Fibroblast of lung (primary cell): ENCODE measurements at places on chromosomes 5 and 9. TPM values are rescaled to one million over a fixed set of nuclear protein-coding genes. Genes with fewer than 3 reads are reported as not detected.

GRCh38 chr5:148972974-148973374, 89.9 kb downstream of the SH3TC2 start:
- H3K36me3 ChIP-seq: no peaks in the 10 kb centered on the region
- peak overlapping the region; percentile 93 for H3K27ac ChIP-seq

GRCh38 chr9:98880311-98881015, 63.2 kb upstream of the COL15A1 start:
- H3K4me1 ChIP-seq: peaks cover 7% of the 10 kb centered on the region
- H3K4me3 ChIP-seq: no peak overlapping the region
- H3K36me3 ChIP-seq: no peaks in the 10 kb centered on the region
- no peak overlapping the region for H3K27ac ChIP-seq
- DNase-seq: no peak

GRCh38 chr5:57042524-57042931, 90.6 kb upstream of the MIER3 start:
- H3K4me3 ChIP-seq: no peak overlapping the region
- no peak overlapping the region for H3K27ac ChIP-seq
- no peaks in the 10 kb centered on the region for H3K4me1 ChIP-seq
- no peak for DNase-seq
- H3K36me3 ChIP-seq: no peaks in the 10 kb centered on the region
- H3K27me3 ChIP-seq: no peaks in the 10 kb centered on the region

- H3K27me3 ChIP-seq: no peaks in the 10 kb centered on the region
- H3K36me3 ChIP-seq: no peaks in the 10 kb centered on the region
- no peak for DNase-seq
- H3K27ac ChIP-seq: no peak overlapping the region
- no peaks in the 10 kb centered on the region for H3K4me1 ChIP-seq
- no peak overlapping the region for H3K4me3 ChIP-seq
Observed at GRCh38 chr5:32679218-32679617, 31.9 kb upstream of the NPR3 start.

DNA sequence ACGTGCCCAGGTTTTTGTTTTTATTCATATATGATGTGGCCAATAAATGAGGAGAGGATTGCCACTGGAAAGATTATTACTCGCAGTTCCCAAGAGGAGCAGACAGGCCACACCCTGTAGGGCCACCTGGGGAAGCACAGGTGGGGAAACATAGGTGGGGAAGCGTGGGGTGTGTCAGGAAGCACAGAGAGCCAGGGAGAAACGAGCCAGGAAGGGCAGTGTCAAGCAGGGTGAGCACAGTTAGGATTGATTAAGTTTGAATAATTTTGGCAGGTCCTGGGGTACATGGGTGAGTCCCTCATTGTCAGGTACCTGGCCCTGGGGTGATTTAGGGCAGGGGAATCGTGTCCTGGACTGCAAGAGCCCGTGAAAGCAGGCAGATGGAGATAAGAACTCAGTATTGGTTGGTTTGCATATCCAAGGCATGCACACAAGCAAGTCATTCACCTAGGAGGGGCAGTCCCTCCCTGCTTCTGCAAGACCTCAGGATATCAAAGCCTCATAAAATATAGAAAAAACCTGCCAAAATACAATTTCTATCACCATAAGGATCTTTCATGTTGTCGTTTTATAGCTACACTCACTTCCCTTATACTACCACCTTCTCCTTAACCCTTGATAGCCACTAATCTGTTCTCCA, 22.4 kb downstream of the MVB12B start:
- H3K36me3 ChIP-seq: no peaks in the 10 kb centered on the region
- H3K27me3 ChIP-seq: no peaks in the 10 kb centered on the region
- no peaks in the 10 kb centered on the region for H3K4me1 ChIP-seq
- H3K27ac ChIP-seq: no peak overlapping the region
- no peak overlapping the region for H3K4me3 ChIP-seq
- DNase-seq: no peak

DNA sequence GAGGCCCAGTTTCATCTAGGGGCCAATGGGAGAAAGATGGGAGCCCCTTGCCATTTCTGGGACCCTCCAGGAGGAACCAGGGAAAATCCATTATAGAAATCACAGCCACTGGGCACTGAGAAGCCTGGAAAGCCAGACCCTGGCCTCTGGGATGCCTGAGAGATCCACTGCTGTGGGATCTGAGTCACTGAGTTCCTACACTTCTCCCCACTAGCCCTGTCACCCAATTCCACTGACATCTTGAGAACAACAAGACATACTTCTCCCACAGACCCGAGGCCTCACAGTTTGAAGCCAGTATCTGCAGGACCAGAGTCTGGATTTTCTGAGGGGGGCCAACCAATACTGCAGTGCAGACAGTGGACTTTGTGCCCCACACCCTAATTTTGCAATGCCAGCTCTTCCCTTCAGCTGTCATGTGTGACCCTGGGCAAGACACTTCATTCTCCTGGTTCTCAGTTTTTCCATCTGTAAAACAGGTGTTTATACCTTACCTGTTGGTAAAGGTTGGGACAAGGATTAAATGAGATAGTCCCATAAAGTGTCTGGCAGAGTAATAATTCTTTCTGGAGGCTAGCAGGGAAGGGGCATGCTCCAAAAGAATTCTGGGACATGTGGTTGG, 46.5 kb downstream of the CXXC5 start:
- no peaks in the 10 kb centered on the region for H3K27me3 ChIP-seq
- H3K36me3 ChIP-seq: no peaks in the 10 kb centered on the region

- peak within 1 kb of the TSS; percentile 84 for H3K4me3 ChIP-seq
- H3K27me3 ChIP-seq: no peaks in the 10 kb centered on the region
- peak within 1 kb of the TSS; percentile 51 for H3K27ac ChIP-seq
- peaks cover 11% of the 10 kb centered on the region for H3K36me3 ChIP-seq
- peaks cover 5% of the 10 kb centered on the region for H3K4me1 ChIP-seq
- DNase-seq: peak; percentile 43
Observed at GRCh38 chr5:179907556-179908324, at the start of gene TBC1D9B. Gene TBC1D9B (minus strand): TSS chr5:179907897. CDS start chr5:179907821, 76 bp downstream.

GRCh38 chr9:120841930-120842684, 615 bp downstream of the PSMD5 start:
- H3K4me3 ChIP-seq: peak overlapping the region; percentile 93
- H3K27me3 ChIP-seq: no peaks in the 10 kb centered on the region
- no peaks in the 10 kb centered on the region for H3K36me3 ChIP-seq
- peak overlapping the region; percentile 97 for H3K27ac ChIP-seq

DNA sequence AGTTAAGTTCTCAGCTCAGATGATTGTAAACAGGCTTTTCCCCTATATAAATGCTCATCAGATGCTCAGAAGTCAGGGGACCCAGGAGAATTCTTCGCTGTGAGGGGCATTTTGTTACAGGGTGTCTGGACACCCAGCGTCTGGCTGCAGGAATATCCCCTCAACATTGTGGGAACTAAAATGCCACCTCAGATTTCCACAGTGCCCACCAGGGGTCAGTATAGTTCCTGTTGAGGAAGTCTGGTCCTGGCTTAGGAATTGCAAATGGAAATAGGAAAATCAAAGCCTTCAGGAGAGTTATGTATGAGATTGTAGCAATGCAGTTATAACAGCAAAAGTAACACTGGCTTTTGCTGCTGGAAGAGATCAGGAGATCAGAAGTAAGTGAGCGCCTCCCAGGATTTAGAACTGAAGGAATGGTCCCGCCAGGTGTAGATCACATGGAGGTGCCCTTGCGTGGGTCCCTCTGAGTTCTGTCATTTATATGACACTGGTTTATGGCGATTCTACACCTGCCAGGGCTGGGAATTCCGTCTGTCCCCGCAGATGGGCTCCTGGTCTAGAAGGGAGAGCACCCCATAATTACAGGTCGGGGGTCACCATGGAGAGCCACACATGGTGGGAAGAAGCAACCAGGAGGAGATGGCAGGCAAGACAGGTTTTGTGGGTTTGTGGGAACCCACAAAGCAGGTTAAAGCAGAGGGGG, 47.1 kb upstream of the CTSL start:
- H3K4me1 ChIP-seq: no peaks in the 10 kb centered on the region
- no peaks in the 10 kb centered on the region for H3K36me3 ChIP-seq
- H3K27ac ChIP-seq: no peak overlapping the region
- DNase-seq: peak; percentile 61
- no peaks in the 10 kb centered on the region for H3K27me3 ChIP-seq
- H3K4me3 ChIP-seq: no peak overlapping the region

DNA sequence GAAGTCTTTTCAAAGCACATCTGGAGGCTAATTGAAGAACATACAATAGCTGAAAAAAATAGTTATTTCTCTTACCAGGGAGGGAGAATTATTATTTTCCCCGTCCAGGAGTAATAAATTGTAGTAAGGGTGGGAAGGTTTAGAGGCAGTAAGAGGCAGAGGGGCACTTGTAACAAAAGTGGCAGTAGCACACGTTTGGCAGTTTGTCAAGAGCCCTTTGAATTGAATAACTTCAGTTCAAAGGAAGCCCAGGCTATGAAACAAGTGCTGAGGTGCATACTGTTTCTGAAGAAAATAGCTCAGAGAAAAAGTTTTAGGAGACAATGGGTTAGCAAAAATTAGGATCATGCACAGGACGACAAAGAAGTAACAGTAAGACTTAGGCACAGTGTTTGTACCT, 451.3 kb downstream of the LRRC70 start:
- no peaks in the 10 kb centered on the region for H3K27me3 ChIP-seq
- no peaks in the 10 kb centered on the region for H3K4me1 ChIP-seq
- no peak for DNase-seq
- H3K27ac ChIP-seq: no peak overlapping the region
- H3K36me3 ChIP-seq: no peaks in the 10 kb centered on the region
- no peak overlapping the region for H3K4me3 ChIP-seq

DNA sequence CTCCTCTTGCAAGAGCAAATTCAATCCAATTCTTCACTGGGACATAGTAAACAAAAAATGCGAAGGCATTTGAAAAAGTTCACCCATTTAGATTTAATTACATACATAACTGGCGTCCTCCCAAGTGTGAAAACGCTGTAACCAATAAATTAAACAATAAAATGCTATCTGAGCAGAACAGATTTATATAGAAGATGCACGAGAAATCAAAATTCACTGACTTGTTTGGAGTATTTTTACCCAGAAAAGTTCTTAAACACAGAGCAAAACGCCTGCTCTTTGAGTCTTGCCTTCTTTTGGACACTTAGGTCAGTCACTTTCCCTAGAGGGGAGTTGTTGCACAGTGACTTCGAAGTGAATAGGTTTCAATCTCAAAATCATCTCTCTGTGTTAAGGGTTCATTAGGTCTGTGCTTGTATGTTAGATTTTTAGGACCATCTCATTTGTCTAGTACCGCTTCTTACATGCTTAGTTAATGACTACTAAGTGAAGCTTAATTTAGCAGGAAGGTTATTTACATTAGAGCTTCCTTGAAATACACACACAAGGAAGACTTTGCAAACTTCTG, 1.9 kb downstream of the ALDH1A1 start:
- no peak for DNase-seq
- H3K4me1 ChIP-seq: no peaks in the 10 kb centered on the region
- no peak overlapping the region for H3K27ac ChIP-seq
- no peaks in the 10 kb centered on the region for H3K27me3 ChIP-seq
- H3K4me3 ChIP-seq: no peak overlapping the region
- no peaks in the 10 kb centered on the region for H3K36me3 ChIP-seq

GRCh38 chr9:115712981-115713380, 440.6 kb upstream of the PAPPA start:
- no peak overlapping the region for H3K27ac ChIP-seq
- no peak overlapping the region for H3K4me3 ChIP-seq
- no peak for DNase-seq
- H3K36me3 ChIP-seq: no peaks in the 10 kb centered on the region

- H3K27ac ChIP-seq: no peak overlapping the region
- DNase-seq: peak; percentile 61
- H3K4me3 ChIP-seq: no peak overlapping the region
- no peaks in the 10 kb centered on the region for H3K36me3 ChIP-seq
- peaks cover 17% of the 10 kb centered on the region for H3K4me1 ChIP-seq
Observed at GRCh38 chr9:134454476-134454857, 128.2 kb downstream of the RXRA start.

DNA sequence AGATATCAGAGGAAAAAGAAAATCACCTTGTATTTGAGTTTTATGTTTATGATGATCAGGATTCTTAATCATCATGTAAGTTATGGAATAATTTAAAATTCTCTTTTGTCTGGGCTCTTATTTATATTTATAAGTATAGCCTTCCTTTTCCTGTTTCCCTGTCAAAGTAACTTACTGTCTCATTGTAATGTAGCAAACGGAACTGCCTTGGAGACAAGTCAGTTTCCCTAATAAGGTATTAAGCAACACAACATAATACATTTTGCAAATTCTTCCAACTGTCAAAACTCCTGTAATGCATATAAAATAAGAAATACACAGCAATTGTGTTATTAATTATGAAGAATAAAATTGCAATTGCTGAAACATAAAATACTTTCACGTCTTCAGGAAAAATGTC, 463.2 kb downstream of the MAT2B start:
- H3K4me1 ChIP-seq: no peaks in the 10 kb centered on the region
- H3K27ac ChIP-seq: no peak overlapping the region

Gene MSMP
- total RNA-seq: not detected in 2 replicates

Gene PDGFRB
- total RNA-seq: 151 and 231 TPM in 2 replicates

Gene AQP3
- total RNA-seq: 9.0 and 16.2 TPM in 2 replicates

Gene LMX1B
- total RNA-seq: not detected in 2 replicates

Gene IL11RA
- total RNA-seq: 6.9 and 8.2 TPM in 2 replicates

Gene DPM2
- 8.5 and 11.7 TPM in 2 replicates for total RNA-seq

Gene STPG3
- not detected in 2 replicates for total RNA-seq

Gene TTC23L
- 0.26 and 0.33 TPM in 2 replicates for total RNA-seq
